NCI-H1436 treated with DMSO at 0.1 percent for 48 hours (cell line): ENCODE measurements at places on chromosomes 16 and 17.
A peak's percentile ranks its signal among the peaks of the same experiment; 100 is the strongest.

GRCh38 chr17:74994440-74994839 is 7.0 kb downstream of the CDR2L start:
- DNase-seq, result no peak

DNA sequence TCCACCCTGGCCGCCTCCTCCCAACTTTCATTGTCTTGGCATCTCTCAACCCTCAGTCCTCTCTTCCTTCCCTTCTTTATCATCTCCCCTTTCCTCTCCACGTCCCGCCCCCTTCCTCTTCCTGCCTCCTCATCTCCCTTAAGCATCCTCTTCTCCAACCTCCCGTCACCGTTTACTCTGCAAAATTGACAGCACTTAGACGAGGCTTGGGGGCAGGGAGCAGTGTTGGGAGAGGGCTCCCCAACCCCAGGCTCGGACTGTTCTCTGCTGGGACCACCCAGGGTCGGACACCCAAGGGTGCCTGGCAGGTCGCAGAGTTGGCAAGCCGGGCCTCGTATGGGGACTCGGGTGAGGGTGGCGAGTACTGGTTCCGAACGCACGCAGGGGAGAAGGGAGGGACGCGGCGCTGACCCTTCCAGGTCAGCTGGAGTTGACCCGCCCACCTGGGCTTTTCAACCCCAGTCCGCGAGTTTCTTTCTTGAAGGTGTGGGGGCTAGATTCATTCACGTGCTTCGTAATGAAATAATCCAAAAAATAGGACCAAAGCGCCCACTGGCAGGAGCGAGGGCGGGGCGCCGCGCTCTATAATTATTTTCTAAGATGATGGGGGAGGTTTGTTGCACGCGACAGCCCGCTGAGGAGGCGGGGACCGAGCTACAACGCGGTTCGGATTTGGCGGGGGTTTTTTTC is 775 bp upstream of the PAGR1 start:
- DNase-seq, result no peak

DNA sequence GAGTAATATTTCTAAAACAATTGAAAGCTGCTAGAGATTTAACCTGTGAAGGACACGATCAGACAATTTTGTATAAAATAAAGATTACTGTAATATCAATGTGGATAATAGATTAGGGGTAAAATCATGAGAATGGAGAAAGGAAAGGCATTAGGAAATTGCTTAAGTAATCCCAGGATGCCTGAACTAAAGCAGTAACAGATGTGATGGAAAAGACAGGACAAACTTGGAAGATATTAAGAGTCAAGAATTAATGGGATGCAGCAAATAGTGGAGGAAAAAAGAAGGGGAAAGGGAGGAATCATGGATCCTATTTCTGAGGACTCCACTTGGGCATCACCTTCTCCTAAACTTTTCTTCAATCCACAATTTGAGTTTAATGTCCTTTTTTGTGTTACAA is 437.1 kb upstream of the PMFBP1 start:
- DNase-seq, result no peak

GRCh38 chr17:82668631-82669099 is 20.4 kb upstream of the WDR45B start:
- DNase-seq, result no peak

DNA sequence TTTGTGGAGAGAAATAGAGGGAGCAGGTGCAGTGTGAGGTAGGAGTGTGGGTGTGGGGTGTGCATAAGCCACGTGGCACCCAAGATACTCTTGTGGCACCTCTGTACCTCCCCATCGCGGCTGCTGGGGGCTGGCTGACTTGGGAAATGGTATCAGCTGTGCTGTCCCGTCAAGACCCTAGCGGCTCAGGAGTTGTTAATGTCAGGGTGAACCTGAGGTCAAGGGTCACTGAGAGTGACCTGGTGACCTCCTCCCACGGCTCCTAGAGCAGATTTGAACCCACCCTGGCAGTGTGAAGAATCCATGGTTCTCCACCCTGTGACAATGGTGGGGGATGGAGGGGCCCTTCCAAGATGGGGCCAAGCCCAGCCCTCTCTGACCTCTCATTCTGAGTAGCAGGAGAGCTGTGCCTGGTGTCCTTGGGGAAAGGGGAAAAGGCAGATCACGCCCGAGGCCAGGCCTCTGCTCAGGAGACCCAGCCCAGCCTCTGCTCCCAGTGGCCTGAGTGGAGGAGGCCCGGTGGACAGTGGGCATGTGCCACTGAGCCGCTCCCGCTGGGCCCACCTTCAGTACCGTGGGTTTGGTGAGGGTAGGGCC is 3.0 kb upstream of the WFIKKN2 start:
- no peak for DNase-seq

DNA sequence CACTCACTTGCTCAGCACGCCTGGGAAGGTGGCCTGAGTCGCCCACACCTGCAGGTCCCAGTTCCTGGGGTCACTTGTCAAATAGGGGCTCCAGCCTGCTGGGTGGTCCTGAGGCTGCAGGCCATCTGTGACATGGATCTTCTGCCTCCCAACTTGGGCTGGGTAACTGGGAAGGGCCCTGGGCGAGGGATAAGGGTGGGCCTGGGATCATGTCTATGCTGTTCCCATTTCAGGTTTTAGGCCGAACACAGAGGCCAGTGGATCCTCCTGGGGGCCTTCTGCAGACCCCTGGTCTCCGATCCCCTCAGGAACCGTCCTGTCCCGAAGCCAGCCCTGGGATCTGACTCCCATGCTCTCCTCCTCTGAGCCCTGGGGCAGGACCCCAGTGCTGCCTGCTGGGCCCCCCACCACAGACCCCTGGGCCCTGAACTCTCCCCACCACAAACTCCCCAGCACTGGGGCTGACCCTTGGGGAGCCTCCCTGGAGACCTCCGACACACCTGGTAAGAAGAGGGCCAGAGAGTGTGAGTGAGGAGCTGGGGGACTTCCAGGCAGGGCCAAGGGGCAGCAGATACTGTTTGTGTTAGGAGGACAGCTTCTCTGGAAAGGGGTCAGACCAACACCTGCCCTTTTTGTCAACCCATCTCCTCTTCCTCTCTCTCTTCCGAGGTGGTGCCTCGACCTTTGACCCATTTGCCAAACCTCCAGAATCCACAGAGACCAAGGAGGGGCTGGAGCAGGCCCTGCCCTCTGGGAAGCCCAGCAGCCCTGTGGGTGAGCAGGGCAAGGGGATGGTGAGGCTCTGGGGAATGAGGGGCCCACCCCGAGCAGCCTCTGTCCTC is 6.2 kb upstream of the SPATA20 start:
- DNase-seq, result no peak

DNA sequence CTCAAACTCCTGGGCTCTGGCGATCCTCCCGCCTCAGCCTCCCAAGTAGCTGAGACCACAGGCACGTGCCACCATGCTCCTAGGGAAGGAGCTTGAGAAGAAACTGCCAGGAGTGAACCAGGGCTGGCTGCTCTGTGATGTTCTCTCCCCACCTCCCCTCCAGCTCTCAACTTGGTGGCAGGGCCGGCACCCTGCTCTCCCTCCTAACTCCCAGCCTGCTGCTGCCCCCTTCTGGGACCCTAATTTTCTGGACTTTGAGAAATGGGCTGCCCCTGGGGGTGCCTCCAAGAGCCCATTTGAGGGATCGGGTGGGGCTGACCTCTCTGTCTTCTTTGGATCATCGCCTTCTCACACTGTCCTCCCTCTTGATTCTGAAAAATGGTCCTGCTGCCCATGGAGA is 14.9 kb upstream of the STAT3 start:
- DNase-seq, result no peak

- no peak for DNase-seq
Measured at GRCh38 chr17:77440560-77440981, 299.8 kb downstream of the SEC14L1 start.

DNA sequence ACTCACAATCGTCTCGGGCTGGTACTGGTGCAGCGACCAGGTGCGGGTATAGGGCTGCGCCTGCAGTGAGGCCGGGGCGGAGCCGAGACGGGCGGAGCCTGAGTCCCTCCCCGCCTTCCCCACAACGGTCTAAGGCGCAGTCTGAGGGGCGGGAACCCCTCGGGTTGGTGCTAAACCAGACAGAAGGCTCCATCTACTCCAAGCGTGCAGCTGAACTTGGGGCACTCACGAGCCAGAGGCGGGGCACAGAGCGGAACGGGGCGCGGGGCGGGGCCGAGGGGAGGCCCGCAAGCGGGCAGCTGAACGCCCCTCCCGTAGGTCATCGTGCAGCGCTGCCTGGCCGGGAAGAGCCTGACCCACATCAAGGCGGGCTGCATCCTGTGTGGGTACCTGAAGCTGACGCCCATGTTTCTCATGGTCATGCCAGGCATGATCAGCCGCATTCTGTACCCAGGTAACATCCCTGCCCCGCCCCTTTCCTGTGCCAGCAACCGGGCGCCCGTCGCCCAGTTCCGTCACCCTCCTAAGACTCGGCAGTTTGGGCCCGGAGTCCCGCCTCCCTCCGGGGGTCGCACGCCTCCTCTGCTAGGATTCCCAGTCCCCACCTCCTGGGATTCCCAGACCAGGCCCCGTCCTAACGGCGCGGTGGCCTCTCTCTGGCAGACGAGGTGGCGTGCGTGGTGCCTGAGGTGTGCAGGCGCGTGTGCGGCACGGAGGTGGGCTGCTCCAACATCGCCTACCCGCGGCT is 5.0 kb downstream of the SLC5A2 start:
- DNase-seq, result no peak

DNA sequence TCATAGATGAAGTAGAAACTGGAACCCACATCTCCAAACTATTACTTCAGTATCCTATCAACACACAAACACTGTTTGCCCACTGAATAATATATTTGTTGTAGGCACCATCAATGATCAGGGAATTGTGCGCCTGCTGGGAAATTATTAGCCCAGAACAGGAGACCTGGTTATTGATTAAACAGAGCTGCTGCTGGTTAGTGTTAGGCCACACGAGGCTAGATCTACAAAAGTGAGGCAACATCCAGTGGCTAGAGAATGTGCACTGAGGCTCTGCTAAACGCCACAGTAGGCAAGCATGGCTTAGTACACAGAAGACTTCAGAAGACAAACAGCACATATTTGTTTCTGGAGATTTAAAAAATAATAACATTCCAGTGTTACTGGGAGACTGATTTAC is 11.0 kb downstream of the ABHD15 start:
- no peak for DNase-seq

GRCh38 chr17:4840893-4841242 is 7.7 kb downstream of the MINK1 start:
- no peak for DNase-seq

- DNase-seq, result no peak
Measured at GRCh38 chr16:66167564-66168291, 198.8 kb upstream of the CDH5 start.

DNA sequence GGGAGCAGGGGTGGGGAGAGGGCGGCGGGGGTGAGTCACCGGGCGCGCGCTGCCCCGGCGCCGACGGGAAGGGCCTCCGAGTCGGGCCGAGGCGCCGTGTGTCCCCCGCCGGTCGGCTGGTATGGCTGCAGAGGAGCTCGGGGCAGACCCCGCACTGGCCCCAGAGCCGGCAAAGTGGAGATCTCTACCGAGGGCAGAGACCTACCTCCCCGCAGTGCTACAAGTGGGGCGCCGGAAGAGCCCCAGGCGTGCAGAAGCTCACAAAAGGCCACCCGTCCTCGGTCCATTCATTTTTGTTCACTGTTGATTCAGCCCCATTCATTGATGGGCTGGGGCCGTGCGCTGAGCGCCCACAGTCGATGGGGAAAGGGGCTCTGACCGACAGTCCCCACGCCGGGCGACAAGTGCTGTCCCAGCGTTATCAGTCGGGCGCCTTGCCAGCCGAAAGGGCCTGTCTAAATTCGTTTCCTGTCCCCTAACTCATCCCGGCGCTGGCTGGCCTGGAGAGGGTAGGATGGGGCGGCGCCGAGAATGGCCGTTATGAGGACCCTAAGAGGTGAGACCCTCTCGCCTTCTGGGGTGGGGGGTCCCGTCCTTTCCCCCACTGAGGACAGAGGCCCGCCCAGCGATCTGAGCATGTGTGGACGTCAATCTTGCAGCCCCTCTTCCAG is 709 bp upstream of the ENO3 start:
- DNase-seq, result no peak

DNA sequence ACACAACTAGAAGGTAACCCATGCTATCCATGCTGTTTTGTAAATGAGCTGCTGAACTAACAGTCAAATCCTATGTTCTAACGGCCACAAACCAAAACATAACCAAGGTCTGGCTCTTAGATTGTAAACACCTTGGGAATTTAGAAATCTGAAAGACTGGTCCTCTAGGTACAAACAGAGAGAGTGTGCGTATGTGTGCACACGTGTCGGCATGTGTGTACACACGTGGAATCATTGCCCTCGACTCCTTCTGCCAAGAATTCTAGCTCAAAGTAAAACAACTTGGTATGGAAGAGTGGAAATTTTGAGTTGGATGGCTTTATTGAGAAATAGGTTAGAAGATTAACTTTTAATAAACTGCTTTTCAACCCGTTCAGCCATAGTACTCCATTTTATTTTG is 18.1 kb upstream of the GHDC start:
- DNase-seq, result no peak

- peak; percentile 85 for DNase-seq
Measured at GRCh38 chr16:68786685-68787418, 49.8 kb downstream of the CDH1 start.

- no peak for DNase-seq
Measured at GRCh38 chr17:18129041-18129502, 20.5 kb downstream of the MYO15A start.

GRCh38 chr17:68570526-68570925 is 30.6 kb downstream of the FAM20A start:
- no peak for DNase-seq

- DNase-seq, result no peak
Measured at GRCh38 chr16:77221482-77221881, 22.3 kb downstream of the SYCE1L start.

DNA sequence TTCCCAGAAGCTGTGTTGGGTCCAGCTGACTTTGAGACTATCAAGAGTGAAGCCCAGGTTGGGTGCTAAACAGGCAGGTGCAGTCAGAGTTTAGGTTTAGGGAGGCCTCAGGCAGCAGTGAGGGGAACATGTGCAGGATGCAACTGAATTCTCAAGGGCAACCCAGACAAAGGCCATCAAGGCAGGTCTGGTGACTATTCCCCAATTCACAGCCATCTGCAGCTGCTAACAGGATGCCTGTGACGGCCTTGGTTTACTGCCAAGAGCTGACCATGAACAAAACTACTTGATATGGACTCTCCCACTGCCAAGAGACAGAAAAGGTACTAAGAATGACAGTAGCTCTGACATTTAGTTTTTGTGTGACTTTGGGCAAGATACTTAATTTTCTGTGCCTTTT is 45.2 kb upstream of the BCAR1 start:
- DNase-seq, result no peak
